ENCODE measurements at places on chromosomes 2 and 18.

- peak; percentile 58 for DNase-seq
These were observed at the start of gene CIB4 for GRCh38 chr2:26640781-26641564. TSS of gene CIB4 (minus strand) at chr2:26641366. CDS start at chr2:26641314, 52 bp downstream.

- peak; percentile 92 for DNase-seq
These were observed at the start of gene SH3BP4 for GRCh38 chr2:234951664-234952269. TSS of gene SH3BP4 (plus strand) at chr2:234952017. CDS start at chr2:235035003, 82,986 bp downstream.

DNA sequence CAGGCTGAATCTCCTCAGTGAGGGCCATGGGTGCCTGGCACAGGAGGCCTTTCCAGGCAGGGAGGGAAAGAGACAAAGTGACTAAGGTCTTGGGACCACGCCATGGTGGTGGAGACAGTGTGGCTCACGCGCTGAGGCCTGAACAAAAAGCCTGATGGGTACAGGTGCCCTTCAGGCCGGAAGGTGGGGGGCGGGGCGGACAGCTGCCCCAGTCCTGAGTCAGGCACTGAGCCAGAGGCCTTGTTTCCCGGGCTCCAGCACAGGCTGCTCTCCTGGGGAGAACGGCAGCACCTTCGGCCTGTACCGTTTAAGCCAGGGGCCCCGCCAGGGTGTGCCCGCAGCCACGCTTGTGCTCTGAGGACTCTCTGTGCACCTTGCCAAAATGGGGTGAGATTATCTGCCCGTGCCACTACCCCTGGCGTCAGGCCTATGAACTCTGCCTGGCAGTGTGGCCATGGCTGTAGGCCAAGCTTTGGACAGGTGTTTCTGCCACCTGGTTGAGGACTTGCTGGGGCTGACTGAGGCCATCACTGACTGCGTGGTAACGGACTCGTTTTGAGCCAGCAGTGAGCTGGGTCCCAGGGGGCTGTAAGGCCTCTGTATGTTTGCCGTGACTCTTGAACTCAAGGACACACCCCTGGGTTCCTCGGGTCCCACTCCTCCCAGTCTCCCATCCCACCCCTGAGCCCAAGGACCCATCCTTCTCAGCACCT is 31.7 kb upstream of the DNMT3A start:
- peak; percentile 51 for DNase-seq

GRCh38 chr2:191935247-191935646 is 88.4 kb upstream of the CAVIN2 start:
- DNase-seq, result no peak

- no peak for DNase-seq
These were observed 565.4 kb downstream of the IRS1 start for GRCh38 chr2:226234187-226234586.

GRCh38 chr2:200351815-200352214 is 45.3 kb downstream of the SPATS2L start:
- no peak for DNase-seq
